ENCODE measurements at places on chromosomes 13 and 19.
A peak's percentile ranks its signal among the peaks of the same experiment; 100 is the strongest.

GRCh38 chr19:28934631-28935030 lies 278.3 kb downstream of the UQCRFS1 start:
- no peak for DNase-seq

DNA sequence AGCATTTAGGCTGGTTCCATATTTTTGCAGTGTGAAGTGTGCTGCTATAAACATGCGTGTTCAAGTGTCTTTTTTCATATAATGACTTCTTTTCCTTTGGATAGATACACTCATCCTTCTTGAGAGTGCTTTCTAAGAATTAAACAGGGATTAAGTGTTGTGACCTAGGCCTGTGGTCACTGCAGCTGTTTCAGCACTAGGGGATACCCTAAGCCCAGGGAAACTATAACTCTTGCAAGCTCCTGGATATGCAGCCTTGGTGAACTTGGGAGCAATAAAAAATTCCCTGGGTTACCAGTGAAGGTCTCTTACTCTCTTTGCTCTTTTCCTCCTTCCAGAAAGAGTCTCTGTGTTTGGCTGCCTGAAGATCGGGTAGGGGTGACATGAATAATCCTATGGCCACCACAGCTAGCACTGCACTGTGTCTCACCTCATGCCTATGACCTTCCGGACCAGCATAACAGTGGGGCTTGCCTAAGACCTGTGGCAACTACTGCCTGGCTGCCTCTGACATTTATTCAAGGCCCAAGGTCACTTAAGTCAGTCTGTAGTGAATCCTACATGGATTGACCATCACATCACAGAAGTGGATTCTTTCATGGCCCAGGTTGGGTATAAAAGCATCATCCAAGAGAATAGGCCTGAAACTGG lies 799.7 kb downstream of the DACH1 start:
- DNase-seq, result no peak

- DNase-seq, result no peak
Observed at GRCh38 chr19:57282011-57282643, 1.8 kb downstream of the ZNF460 start.

GRCh38 chr19:47267350-47267759 lies 7.3 kb upstream of the INAFM1 start:
- no peak for DNase-seq

- no peak for DNase-seq
Observed at GRCh38 chr13:107770541-107770940, 444.8 kb downstream of the LIG4 start.

DNA sequence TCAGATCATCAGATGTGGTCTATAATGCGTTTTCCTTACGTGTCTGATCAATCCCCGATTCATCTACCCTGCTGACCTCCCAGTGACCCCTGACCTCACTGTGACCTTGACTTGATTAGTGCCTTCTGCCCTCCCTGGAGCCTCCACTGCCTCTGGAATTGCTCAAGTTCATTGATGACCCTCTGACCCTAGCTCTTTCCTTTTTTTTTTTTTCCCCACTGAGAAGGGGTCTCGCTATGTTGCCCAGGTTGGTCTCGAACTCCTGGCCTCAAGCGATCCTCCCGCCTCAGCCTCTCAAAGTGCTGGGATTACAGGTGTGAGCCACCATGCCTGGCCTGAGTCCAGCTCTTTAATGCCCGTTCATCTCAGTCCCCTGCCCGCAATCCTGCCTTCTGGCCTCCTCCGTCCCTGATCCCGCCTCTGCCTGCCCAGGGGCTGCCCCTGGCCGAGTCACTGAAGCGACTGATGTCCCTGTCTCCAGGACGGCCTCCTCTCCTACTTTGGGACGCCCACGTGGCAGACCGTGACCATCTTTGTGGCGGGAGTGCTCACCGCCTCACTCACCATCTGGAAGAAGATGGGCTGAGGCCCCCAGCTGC lies 4.0 kb upstream of the FTL start:
- no peak for DNase-seq

DNA sequence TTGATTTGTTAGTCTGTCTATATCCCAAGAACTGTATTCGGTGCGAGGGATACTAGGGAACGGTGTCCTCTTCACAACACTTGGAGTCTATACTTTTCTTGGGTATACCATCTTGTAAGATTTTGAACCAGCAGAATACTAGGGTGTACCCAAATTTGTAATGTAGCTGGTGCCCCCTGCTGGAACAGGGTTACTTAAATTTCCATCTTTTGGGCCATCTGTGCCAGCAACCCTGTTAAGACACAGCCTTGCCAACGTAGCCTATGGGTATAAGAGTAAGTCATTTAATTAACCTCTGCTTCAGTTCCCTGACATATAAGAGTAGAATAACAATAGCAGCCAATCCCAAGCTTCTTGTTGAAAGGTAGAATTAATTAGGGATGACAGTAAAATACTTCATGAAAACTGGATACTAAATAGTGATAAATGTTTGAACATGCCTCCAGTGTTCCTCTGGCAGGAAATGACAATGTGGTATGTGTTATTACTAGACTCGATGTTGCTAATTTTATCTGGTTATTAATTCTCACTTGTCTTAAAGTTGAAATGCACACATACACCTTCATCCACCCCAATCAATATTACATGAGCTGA lies 607.6 kb downstream of the FGF9 start:
- peak; percentile 54 for DNase-seq

GRCh38 chr13:43221611-43222010 lies 198.2 kb downstream of the DNAJC15 start:
- no peak for DNase-seq

GRCh38 chr13:78714717-78715116 lies 55.8 kb upstream of the OBI1 start:
- no peak for DNase-seq

- DNase-seq, result no peak
Observed at GRCh38 chr13:28568286-28568685, 73.4 kb upstream of the FLT1 start.

GRCh38 chr19:3975144-3975543 lies 4.2 kb upstream of the DAPK3 start:
- no peak for DNase-seq

GRCh38 chr19:38033658-38034491 lies 126.9 kb downstream of the SIPA1L3 start:
- DNase-seq, result no peak

- DNase-seq, result no peak
Observed at GRCh38 chr19:33802001-33802400, 5.3 kb downstream of the KCTD15 start.

- DNase-seq, result no peak
Observed at GRCh38 chr19:57755031-57755430, 8.4 kb downstream of the ZNF776 start.

DNA sequence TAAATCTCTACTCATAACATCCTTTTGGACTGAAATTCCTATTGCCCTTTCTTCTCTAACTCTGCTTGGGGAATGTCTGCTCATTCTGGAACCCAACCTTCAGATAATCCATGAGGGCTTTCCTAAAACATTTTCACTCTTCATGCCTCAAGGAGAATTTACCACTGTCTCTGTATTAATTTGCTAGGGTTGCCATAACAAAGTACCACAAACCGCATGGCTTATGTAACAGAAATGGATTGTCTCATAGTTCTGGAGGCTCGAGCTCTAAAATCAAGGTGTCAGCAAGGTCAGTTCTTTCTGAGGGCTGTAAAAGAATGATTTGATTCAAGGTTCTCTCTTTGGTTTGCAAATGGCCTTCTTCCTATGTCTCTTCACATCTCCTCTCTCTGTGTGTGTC lies 209.7 kb downstream of the LACC1 start:
- DNase-seq, result no peak

GRCh38 chr13:46170687-46171086 lies 11.3 kb downstream of the LCP1 start:
- no peak for DNase-seq

DNA sequence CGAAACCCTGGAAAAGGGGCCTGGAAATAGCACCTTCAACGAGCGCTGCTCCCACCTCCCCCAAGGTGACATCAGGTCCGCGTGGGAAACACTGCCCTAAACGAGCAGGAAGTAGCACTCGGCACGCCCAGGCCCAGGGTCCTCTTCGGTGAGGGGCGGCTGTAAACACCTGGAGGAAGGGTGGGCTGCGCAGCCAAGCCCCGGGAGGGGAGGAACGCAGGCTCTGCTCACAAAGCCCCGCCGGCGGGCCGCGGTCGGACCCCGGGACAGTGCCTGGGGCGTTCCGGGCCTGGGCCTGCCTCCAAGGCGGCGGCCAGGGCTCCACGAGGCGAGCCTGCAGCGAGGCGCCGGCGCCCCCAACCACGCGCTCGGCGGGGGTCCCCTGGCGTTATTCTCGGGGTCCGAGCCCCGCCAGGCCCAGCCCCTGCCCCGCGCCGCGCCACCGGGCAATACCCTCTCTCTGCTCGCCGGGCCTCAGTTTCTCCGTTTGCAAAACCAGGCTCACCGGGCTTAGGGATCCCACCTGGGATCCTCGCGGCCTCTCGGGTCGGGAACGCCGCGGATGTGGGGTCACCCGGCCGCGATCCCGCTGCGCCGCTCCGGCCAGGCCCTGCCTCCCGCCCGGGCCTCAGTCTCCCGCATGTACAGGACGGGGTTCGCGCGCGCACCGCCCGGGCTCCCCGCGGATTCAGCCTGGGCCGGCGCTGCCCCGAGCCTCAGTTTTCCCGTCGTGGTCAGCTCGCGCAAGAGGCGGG lies 630 bp downstream of the RNF126 start:
- peak; percentile 49 for DNase-seq

GRCh38 chr13:26254583-26255111 lies 718 bp downstream of the CDK8 start:
- no peak for DNase-seq

- no peak for DNase-seq
Observed at GRCh38 chr19:55097864-55098715, 19.3 kb downstream of the PPP1R12C start.

DNA sequence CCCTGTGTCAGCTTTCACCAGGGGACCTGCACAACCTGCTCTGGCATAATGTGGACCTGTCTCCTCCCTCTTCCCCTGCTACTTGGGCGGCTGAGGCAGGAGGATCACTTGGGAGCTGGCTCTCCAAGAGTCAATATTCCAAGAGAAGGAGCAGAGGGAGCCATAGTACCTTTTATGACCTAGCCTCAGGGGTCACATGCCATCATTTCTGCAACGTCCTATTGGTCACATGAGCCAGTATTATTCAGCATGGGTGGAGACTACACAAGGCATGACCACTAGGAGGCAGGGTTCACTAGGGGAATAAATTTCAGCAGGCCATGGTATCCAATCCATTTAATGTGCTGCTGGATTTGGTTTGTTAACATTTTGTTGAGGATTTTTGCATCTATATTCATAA lies 12.0 kb upstream of the SHFL start:
- DNase-seq, result no peak

GRCh38 chr19:35253316-35254286 lies 4.8 kb downstream of the LSR start:
- no peak for DNase-seq

DNA sequence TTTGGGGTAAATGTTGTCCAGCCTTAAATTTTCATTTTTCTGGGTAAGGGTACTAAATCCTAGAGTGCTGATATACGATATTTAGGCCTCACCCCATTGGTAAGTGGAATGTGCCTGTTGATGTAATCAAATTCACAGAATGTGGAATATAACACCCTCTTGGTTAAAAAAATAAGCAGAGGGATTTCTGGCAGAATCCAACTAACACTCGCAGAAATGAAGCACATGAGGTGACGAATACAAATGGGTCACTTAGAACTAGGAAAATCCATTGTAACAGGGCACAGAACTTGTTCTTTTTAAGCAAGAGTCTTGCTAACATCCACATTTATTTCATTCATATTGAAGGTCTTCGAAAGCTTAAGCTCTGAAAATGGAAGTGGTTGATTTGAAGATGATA lies 320.3 kb downstream of the SHISA2 start:
- no peak for DNase-seq

GRCh38 chr19:39046037-39046821 lies 13.9 kb upstream of the FBXO27 start:
- DNase-seq, result no peak

- DNase-seq, result no peak
Observed at GRCh38 chr13:106560821-106561220, 7.1 kb downstream of the ARGLU1 start.

GRCh38 chr19:49071860-49072547 lies 495 bp downstream of the KCNA7 start:
- DNase-seq, result no peak

GRCh38 chr19:3365836-3366752 lies at the start of gene NFIC:
TSS of gene NFIC (plus strand) at chr19:3366583. CDS start at chr19:3366637, 54 bp downstream.
- DNase-seq, result no peak

- DNase-seq, result no peak
Observed at GRCh38 chr13:38590796-38591507, 95.9 kb upstream of the FREM2 start.

DNA sequence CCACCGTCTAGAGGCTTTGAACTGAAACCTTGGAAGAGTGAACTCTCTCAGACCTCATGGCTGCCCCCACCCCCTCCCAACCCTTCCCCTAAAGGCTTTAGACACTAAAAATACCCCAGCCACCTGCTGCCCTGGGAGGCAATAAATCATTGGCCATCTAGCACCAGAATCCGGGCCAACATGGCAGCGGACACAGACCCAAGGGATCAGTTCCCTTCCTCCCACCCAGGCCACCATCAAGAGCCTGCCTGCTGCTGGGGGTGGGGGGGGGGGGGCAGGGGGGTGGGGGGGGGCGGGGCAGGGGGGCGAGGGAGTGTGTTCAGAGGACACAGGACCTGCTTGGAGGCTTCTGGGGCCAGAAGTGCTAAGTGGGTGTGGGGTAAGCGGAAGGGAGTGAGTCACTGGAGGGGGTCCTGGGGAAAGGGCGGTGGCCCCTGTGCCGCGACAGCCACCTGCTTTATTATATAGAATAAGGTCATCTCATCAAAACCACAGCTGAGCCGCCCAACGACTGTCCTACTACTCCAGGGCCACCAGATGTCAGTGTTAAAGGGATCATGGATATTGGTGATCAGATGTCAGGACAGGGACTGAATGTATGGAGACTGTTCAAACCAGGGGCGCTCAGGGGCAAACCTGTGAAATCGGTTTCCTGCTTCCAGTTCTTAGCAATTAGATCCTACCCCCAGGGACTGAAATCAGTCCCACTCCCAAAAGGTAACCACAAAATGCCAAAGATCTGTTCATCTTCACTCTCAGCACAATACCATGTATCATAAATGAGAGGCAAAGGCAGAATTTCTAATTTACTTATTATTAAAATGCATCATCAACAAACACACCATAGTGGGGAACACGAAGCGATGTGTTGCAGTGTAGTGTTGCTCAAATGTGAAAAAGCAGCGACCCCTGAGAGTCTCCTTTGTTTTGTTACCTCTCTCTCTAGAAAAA lies 24.3 kb downstream of the ARL11 start:
- DNase-seq, result no peak

GRCh38 chr19:45499196-45500180 lies 1.2 kb downstream of the PPM1N start:
- DNase-seq, result no peak

- no peak for DNase-seq
Observed at GRCh38 chr19:44696939-44697669, 1.8 kb upstream of the CEACAM16 start.

DNA sequence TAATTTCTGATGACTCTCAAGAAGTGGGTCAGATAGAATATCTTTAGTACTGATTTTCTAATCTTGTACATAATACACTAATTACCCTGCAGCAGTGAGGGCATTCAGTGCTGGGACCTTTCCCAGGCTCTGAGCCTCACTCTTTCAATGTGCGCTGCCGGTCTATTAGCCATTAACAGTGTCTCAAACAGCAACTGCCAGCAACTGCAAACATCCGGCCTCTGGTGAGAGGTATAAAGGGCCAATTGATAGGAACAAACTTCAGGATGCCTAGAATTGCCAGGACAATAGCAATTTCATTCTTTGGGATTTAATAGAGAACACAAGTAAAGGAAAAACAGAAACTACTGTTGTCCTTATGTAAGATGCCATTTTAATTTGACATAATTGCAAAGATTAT lies 604.4 kb upstream of the SPRY2 start:
- DNase-seq, result no peak
